Activated effector memory CD4-positive, alpha-beta T cell treated with anti-CD3 and anti-CD28 coated beads, Interleukin-2, amount 50 U/mL, for 16 hours (primary cell): ENCODE measurements at places on chromosomes 6 and 20.

DNA sequence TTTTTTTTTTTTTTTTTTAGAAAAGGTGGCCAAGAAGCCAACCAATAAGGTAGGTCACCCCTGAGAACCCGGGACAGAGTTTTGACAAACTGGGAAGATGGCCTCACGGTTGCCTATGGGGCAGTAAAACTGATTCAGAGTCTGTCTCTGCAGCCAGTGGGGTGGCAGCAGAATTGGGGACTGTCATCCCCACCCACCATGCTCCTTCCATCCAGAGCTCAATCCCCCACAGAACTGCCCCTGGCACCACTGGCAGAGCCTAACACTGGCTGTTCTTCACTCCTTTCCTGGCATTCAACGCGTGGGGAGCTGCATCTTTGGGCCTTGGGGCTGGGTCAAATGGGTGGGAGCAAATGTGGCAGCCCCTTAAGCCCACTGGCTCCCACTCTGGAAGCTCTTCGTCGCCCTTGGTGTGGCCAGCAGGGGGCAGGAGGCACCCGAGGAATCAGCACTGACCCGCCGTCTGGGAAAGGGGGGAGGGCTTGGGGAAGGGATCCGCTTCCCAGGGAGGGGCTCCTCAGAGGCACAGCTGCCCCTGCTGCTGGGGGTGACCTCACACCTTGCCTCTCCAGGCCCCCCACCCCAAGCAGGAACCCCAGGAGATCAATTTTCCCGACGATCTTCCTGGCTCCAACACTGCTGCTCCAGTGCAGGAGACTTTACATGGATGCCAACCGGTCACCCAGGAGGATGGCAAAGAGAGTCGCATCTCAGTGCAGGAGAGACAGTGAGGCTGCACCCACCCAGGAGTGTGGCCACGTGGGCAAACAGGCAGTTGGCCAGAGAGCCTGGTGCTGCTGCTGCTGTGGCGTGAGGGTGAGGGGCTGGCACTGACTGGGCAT, 10.4 kb downstream of the CD40 start:
- DNase-seq = peak; percentile 58

DNA sequence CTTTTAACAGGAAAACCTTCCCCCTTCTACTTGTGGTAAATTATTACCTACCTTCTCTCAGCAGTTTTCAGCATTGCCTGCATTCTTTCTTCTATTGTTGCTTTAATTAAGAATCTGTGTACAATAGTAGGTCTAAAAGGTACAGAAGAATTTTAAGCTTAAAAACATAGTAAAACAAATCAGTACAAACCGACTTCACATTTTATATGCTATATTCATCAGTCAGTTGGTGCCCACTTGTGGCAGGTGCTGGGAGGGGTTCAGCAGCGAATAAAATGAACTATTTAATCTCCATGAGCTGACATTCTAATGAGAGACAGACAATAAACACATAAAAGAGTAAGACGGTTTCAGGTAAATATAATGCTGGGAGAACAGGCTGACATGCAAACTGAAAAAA, 73.4 kb upstream of the FBXO30 start:
- no peak for DNase-seq

GRCh38 chr6:71478834-71479541, 190.4 kb downstream of the OGFRL1 start:
- no peak for DNase-seq

DNA sequence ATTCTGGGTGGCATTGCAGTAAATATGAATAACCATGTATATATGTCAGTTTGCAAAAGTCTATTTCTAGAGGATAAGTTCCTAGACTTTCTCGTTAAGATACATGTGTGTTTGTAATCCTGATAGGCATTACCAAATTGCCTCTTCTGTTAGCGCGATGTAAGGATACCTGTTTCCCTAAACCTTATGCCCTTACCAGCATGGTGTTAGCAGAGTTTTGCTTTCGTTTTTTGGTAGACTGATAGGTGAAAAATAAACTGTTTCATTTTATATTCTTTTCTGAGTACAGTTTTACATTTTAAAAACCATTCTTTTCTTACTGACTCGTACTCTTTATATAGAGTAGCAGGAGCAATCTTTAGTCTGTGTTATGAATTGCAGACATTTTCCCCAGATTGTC, 32.3 kb downstream of the SNX9 start:
- DNase-seq = no peak

DNA sequence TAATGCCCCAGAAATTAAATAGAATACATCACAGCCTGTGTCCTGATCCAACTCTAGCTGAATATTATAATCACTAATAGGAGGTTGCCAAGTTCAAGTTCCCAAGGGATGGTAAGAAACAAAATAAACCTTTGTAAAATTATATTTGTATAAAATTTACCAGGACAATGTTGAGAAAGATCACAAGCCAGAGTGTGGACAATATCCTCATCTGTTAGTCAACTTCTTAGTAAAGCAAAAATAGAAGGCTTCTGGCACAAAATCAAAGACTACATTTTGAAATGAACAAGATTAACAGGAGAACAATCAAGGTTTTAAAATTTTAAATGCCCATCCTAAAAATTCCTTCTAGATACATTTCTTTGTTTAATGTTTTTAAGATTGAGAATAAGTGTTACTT, 290.4 kb upstream of the HSF2 start:
- DNase-seq = no peak

- DNase-seq = no peak
These were observed 59.1 kb downstream of the ADGRF1 start for GRCh38 chr6:46983007-46983411.

DNA sequence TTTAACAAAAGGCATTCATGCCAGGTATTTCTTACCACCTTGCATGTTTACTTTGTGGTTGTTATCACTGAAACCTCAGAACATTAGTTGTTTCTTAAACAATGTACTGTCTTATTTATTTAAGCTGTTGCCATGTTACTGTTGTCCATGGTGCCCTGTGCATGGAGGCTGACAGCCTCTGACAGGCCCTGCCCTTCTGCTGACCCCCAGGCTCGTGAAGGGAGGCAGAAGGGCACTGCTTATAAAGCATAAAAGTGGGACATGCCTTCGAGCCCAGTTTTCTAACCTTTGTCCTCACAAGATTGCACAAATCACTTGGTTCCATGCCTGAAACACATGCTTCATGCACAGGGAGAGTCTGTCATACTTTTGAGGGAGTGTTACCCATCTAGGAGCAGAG, 46.7 kb upstream of the CLIC5 start:
- DNase-seq = no peak

- no peak for DNase-seq
These were observed 35.1 kb upstream of the HS3ST5 start for GRCh38 chr6:114377881-114378280.

DNA sequence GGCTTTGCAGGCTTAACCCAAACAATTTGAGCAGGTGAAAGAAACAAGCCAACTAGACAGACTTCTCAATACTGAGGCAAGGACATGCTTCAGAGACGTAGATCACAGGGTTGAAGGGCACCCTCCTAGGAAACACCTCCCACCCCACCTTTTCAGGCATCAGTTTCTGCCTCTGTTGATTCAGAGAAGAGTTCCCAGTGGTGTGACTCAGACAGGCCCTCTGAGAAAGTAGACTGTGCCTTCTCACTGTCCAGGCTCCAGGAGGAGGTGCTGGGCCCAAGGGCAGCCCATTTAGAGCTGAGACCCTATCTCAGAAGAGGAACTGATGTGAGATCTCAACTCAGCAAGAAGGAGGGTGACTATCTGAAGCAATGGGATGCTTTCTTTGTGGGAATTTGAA, 108.1 kb downstream of the FAM50B start:
- no peak for DNase-seq

DNA sequence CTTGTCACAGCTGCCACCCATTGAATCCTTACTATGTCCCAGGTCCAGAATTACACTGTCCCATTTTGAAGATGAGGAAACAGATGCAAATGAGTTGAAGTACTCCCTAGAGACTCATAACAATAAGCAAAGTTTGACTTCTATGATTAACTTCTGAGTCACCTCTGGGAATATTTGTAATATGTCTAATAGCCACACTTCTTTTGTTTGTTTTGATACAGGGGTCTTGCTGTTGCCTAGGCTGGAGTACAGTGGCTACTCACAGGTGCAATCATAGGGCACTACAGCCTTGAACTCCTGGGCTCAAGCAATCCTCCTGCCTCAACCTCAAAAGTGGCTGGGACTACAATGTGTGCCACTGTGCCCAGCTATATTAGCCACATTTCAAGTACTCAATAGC, 11.4 kb upstream of the SOX12 start:
- no peak for DNase-seq

DNA sequence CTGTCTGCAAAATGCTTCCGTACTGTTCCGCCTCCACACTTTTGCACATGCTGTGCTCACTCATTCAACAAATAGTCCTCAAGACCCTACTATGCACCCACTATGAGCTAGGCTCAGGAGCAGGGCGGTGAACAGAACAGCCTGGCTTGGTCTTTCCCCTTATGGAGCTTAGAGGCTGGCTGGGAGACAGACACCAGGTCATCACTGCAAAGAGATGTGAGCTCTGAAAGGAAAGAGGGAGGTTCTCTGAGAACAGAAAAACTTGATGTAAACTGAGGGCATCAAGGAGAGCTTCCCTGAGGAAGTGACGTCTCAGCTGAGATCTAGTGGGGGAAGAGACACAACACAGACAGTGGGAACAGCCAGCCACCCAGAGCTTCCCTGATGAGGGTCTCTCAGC, 31.0 kb upstream of the TGM2 start:
- DNase-seq = peak; percentile 25

GRCh38 chr6:129749749-129750120, 39.8 kb upstream of the ARHGAP18 start:
- no peak for DNase-seq

DNA sequence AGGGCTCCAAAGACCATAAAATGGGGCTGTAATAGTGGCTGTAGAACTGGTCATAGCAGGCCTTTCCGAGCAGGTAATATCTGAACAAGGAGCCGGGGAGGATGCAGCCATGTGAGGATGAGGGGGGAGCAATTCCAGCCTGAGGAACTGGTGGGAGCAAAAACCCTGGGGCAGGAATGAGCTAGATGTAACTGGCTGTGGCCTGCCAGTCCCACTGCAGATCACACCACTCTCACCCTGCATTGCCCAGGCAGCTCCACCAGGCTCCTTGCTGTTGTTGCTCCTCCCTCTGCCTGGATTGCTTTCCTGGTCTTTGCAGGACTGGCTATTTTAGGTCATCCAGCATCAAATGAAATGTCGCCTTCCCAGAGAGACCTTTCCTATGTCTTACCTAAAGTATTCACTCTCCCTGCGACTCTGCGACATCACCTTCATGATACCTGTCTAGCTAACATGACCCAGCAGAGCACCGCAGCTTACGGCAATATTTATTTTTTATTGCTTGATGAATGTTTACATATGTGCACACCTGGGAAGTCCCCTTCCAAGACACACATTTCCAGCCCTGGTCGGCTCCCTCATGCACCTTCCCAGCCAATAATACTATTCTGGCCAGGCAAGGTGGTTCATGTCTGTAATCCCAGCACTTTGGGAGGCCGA, 2.4 kb upstream of the ZFP64 start:
- no peak for DNase-seq

GRCh38 chr6:43903739-43904290, 133.8 kb downstream of the VEGFA start:
- no peak for DNase-seq

- DNase-seq = no peak
These were observed 76.0 kb downstream of the ANKRD6 start for GRCh38 chr6:89508755-89509563.

DNA sequence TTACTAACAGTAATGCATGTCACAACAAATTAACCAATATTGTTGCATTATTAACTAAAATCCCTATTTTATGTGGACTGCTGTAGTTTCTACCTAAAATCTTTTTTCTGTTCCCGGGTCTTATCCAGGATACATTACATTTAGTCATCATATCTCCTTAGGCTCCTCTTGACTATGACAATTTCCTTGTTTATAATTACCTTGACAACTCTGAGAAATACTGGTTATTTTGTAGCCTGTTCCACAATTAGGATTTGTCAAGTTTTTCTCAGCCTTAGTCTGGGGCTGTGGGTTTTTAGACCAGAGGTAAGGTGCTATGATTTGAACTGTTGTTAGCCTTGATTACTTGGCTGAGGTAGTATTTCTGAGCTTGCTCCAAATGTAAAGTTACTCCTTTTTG, 3.7 kb downstream of the FBXO5 start:
- DNase-seq = no peak

GRCh38 chr6:81793821-81794475, 41.5 kb upstream of the TENT5A start:
- DNase-seq = no peak

- DNase-seq = no peak
These were observed 498.5 kb upstream of the NOX3 start for GRCh38 chr6:155954149-155954548.

- DNase-seq = no peak
These were observed 92.9 kb downstream of the SPTLC3 start for GRCh38 chr20:13101706-13102105.

GRCh38 chr6:103507052-103507451, 1352.7 kb downstream of the HACE1 start:
- DNase-seq = no peak

DNA sequence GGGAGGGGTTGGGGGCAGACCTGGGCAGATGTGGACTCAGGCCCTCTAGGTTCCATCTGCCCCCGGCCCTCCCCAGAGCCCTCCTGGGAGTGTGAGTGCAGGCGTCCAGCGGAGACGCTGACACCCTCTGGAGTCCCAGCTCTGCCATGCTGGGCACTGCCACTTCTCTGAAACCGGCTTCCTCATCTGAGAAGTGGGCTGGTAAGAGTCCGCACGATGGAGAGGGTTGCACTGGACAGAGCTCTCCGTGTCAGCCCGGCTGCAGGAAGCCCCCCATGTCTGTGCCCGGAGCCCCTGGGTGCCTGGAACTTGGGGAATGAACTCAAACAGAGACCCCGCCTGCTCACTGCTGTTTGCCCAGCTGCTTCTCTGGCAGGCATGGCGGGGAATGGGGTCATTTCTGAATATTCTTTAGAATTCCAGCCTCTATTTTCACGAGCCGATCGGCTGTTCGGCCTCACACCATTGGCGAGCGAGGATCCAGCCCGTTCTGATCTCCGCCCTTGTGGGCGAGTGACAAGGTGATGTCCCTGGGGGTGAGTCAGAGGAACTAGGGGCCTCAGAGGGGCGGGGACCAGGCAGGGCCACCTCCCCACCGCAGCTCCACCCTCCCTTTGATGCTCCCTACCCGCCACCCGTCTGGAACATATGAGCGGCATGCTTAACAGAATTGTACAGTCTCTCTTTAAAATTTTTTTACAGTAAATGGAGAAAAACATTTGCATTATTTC, 47.8 kb upstream of the GATA5 start:
- DNase-seq = peak; percentile 86

- DNase-seq = no peak
These were observed 628.8 kb upstream of the CITED2 start for GRCh38 chr6:140003217-140003616.

DNA sequence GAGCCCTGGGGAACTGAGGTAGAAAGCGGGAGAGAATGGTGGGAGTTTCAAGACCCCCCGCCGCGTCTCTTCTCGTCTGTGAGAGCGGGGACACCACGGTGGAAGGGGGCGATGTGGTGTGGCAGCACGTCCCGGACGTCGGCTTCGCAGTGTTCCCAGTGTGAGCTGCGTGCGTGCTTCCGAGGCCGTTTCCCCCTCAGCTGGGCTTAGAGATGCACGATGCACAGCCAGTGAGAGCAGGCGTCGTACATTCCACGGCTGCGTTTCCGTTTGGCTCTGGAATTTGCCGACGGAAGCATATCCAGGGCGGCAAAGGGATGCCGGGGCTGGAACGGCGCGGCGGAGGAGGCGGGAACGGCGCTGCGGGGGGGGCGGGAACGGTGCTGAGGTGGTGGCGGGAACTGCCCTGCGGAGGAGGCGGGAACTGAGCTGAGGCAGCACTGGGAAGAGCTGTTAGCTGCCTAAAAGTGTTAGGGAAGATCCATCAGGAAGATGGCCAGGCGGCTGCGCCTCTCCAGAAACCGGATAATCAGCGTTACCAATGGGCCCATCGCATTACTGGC, 37.7 kb downstream of the KIF25 start:
- no peak for DNase-seq
